ENCODE measurements at places on chromosomes 7 and 10. TPM values are rescaled to one million over a fixed set of nuclear protein-coding genes. Genes with fewer than 3 reads are reported as not detected.

The GFRA1 gene
- total RNA-seq = not detected

The TUBAL3 gene
- total RNA-seq = 0.07 TPM

The ANAPC16 gene
- total RNA-seq = 95.6 TPM

The TFR2 gene
- 36.9 TPM for total RNA-seq

The RAMP3 gene
- total RNA-seq = not detected

The CNNM1 gene
- 5.5 TPM for total RNA-seq

The CCDC146 gene
- 1.2 TPM for total RNA-seq

The ACTL6B gene
- not detected for total RNA-seq

The DOCK4 gene
- total RNA-seq = 19.1 TPM

The PRLHR gene
- not detected for total RNA-seq

The TLX1 gene
- 0.07 TPM for total RNA-seq

The PRKCQ gene
- 0.60 TPM for total RNA-seq

The ZP3 gene
- not detected for total RNA-seq

The HACD1 gene
- total RNA-seq = 47.6 TPM

The OR2A42 gene
- not detected for total RNA-seq

The MIOS gene
- 36.2 TPM for total RNA-seq

The TBX20 gene
- total RNA-seq = not detected

The DENND2A gene
- not detected for total RNA-seq

The PAX4 gene
- not detected for total RNA-seq

The MEOX2 gene
- not detected for total RNA-seq

The GNB2 gene
- total RNA-seq = 64.3 TPM

The CPVL gene
- total RNA-seq = 30.7 TPM

The VSTM2A gene
- not detected for total RNA-seq

The ASB15 gene
- not detected for total RNA-seq

The CYP2C19 gene
- not detected for total RNA-seq

The ITGA8 gene
- not detected for total RNA-seq

The SAMD9 gene
- total RNA-seq = 1.5 TPM

The CACUL1 gene
- total RNA-seq = 43.6 TPM

The EGR2 gene
- 0.11 TPM for total RNA-seq

The GALNT17 gene
- not detected for total RNA-seq

The PLEKHS1 gene
- total RNA-seq = not detected

The NCF1 gene
- not detected for total RNA-seq

The NAT16 gene
- total RNA-seq = not detected

The NODAL gene
- not detected for total RNA-seq

The ZNF365 gene
- total RNA-seq = not detected

The GRID2IP gene
- not detected for total RNA-seq

The OR2F1 gene
- 0.90 TPM for total RNA-seq

The PON3 gene
- 14.1 TPM for total RNA-seq

The ZNF804B gene
- total RNA-seq = not detected

The UNCX gene
- not detected for total RNA-seq
